ENCODE measurements at places on chromosomes 16 and 17. TPM values are rescaled to one million over a fixed set of nuclear protein-coding genes. Genes with fewer than 3 reads are reported as not detected.

The KLHL10 gene
- not detected for total RNA-seq

DNA sequence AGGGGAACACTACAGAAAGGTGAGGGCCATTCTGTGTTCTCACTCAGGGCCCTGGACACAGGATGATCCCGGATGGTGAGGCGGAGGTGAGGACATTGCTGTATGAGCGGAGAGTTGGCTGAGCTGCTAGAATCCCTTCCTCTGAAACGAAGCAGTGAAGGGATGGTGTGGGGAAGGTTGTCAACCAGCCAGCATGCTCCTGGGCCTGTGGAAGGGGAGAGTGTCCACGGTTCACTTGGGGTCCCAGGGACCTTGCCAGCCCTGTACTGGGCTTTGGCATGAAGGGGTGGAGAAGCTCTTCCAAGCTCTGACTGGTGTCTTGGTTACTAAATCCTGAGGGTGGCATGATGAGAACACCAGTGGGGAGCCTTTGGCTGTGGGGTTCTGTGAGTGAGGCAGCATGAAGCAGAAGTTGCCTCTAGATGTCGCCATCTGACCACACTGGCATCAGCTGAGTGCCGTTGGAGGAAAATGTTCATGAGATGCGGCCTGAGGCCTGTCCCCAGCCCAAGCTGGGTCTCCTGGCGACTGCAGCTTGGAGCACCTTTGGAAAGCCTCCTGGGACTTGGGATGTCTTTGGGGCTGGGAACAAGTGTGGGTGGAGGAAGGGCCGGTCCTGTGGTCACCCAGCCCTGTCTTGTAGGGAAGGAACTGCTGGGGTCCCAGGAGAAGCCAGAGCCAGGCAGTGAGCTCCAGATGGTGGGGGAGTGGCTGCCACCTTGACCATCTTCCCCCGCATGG is 14.8 kb downstream of the PDP2 start:
- H3K27me3 ChIP-seq = no peaks in the 10 kb centered on the region
- H3K36me3 ChIP-seq = no peaks in the 10 kb centered on the region
- peak; percentile 48 for DNase-seq
- H3K4me1 ChIP-seq = peaks cover 7% of the 10 kb centered on the region
- H3K27ac ChIP-seq = no peak overlapping the region

- H3K27ac ChIP-seq = no peak overlapping the region
- peaks cover 8% of the 10 kb centered on the region for H3K27me3 ChIP-seq
- no peak overlapping the region for H3K4me3 ChIP-seq
- no peaks in the 10 kb centered on the region for H3K4me1 ChIP-seq
- no peak for DNase-seq
Observed at GRCh38 chr16:1145383-1146100, 7.4 kb upstream of the CACNA1H start.

GRCh38 chr16:15770107-15770506 is 86.7 kb downstream of the MYH11 start:
- H3K4me3 ChIP-seq = no peak overlapping the region
- DNase-seq = peak; percentile 52
- H3K27me3 ChIP-seq = peaks cover 9% of the 10 kb centered on the region
- no peak overlapping the region for H3K27ac ChIP-seq
- H3K4me1 ChIP-seq = peaks cover 8% of the 10 kb centered on the region

GRCh38 chr17:70901870-70902269 is 732.5 kb downstream of the KCNJ2 start:
- H3K4me3 ChIP-seq = no peak overlapping the region
- no peak for DNase-seq
- H3K4me1 ChIP-seq = peaks cover 9% of the 10 kb centered on the region
- H3K27ac ChIP-seq = no peak overlapping the region
- no peaks in the 10 kb centered on the region for H3K27me3 ChIP-seq

GRCh38 chr16:3065742-3066439 is 451 bp downstream of the IL32 start:
- no peak for DNase-seq
- H3K4me3 ChIP-seq = no peak overlapping the region
- H3K27ac ChIP-seq = no peak overlapping the region

- DNase-seq = peak; percentile 66
- no peak overlapping the region for H3K27ac ChIP-seq
- no peaks in the 10 kb centered on the region for H3K36me3 ChIP-seq
- H3K4me3 ChIP-seq = no peak overlapping the region
- no peaks in the 10 kb centered on the region for H3K27me3 ChIP-seq
Observed at GRCh38 chr17:44589316-44590071, 32.2 kb downstream of the FZD2 start.

- H3K36me3 ChIP-seq = no peaks in the 10 kb centered on the region
- H3K4me1 ChIP-seq = peaks cover 5% of the 10 kb centered on the region
- H3K4me3 ChIP-seq = peak overlapping the region; percentile 60
- H3K27me3 ChIP-seq = peaks cover 12% of the 10 kb centered on the region
- no peak for DNase-seq
- H3K27ac ChIP-seq = no peak overlapping the region
Observed at GRCh38 chr17:68204736-68205135, 43.1 kb upstream of the AMZ2 start.

- no peak overlapping the region for H3K4me3 ChIP-seq
- H3K4me1 ChIP-seq = peaks cover 11% of the 10 kb centered on the region
- H3K27me3 ChIP-seq = no peaks in the 10 kb centered on the region
- DNase-seq = no peak
- H3K27ac ChIP-seq = no peak overlapping the region
Observed at GRCh38 chr17:35073183-35073790, 9.8 kb upstream of the RFFL start.

All from astrocyte (in vitro differentiated cells and primary cell).